ENCODE measurements at places on chromosomes 5 and 9.
A peak's percentile ranks its signal among the peaks of the same experiment; 100 is the strongest.

GRCh38 chr9:33329117-33329563 lies 38.8 kb downstream of the NFX1 start:
- DNase-seq = no peak

- DNase-seq = no peak
Measured at GRCh38 chr9:74721696-74722660, 165.7 kb downstream of the TRPM6 start.

GRCh38 chr9:120628207-120628924 lies 48.4 kb upstream of the CDK5RAP2 start:
- DNase-seq = no peak

GRCh38 chr9:27787891-27788290 lies 214.6 kb upstream of the C9orf72 start:
- DNase-seq = no peak

DNA sequence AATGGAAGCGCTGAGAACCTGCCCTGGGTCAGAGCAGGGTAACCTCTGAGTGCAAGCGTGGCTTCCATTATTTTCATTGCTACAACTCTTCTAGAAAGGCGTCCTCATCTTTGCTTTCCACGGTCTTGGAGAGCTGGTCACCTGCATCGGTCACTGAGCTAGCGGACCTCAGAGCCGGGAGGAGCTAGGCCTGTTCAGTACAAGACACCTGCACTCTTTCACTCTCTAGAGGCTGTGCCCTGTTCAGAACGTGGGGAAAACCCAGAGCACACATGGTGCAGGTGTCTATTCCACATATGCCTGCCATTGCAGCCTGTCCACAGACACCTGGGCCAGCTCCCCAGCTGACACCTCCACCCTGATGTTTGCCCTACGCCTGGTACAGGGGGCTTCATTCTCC lies 147.8 kb upstream of the IRX2 start:
- no peak for DNase-seq

GRCh38 chr5:72693546-72694205 lies 122.8 kb upstream of the TNPO1 start:
- no peak for DNase-seq

DNA sequence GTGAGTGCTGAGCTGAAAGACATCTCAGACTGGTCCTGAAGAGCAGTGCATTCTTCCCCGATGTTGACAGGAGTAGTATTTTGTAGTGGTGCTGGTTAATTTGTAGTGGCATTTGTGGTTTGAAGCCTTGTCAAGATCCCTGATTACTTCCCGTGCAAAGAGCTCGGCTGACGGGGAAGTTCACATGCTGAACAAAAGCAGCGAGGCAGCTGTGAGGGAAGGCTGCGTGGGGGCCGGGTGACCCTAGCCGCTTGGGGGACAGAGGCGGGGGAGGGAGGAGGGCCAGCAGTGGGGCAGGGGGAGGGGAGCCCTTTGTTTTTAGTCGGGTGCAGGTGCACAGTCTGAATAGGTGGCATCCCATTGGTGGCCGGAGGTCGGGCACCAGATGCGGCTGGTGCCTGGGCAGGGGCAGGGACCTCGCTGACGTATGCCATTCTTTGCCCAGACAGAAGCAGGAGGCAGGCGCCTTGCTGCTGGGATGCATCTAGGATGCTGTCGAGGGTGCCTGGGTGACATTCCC lies 64.7 kb downstream of the CRB2 start:
- DNase-seq = no peak

DNA sequence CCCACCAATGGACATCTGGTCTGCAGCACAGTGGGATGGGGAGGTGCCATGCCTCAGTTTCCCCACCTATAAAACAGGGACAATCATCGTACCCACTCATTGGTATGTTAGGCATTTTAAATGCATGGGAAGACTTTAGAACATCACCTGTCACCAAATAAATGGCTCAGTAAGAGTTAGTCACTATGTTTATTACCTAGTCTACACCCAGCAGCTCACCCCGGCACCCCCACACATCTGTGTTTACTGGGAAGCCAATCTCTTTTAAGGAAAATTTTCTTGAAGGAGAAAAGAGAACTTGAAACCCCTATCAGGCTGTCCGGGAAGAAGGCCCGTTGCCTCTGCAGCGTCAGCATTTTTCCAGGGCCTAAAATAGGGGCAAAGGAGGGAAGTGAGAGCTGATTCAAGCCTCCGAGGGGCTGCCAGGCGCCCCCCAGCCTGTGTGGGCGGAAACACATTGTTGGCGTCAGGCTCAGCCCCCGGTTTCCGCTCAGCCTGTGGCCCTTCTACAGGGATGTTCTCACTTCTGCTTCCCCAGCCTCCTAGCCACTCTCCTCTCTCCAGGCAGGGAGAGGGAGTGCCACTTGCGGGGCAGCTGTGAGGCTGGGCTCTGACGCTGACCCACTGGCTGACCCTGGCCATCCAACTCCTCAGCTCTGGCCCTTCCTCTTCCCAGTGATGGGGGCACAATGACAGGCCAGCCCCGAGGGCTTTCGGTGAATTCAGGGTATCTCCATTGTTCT lies 4.6 kb downstream of the CSF1R start:
- DNase-seq = peak; percentile 53

- DNase-seq = no peak
Measured at GRCh38 chr5:95554331-95554646, 488 bp downstream of the SKIC3 start.
